ENCODE measurements at places on chromosomes 5 and 9.
A peak's percentile ranks its signal among the peaks of the same experiment; 100 is the strongest.

DNA sequence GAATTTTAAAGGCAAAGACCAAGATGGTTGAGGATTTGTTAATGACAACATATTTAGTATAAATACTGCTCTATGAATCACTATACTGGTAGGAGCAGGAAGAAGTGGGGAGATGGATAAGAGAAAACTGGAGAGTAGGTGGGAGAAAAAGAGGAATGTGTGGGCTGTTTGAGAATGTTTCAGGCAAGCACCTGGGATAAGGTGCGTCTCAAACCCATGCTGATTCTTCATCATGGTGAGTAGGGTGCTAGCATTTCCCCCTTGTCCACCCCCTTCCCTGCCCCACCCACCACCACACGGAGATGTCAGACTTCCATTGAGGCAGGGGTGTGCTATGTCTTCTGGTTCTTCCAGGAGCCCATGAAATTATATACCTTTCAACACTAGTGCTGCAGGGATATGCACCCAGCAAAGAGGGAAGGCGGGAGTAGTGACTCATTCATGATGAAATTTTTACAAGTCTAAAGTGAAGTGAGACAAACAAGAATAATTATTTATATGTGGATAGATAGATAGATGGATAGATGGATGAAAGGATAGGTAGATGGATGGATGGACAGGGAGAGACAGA is 54.3 kb downstream of the MTX3 start:
- DNase-seq, result peak; percentile 11

GRCh38 chr9:136609838-136610311 is 52.8 kb upstream of the EGFL7 start:
- no peak for DNase-seq

DNA sequence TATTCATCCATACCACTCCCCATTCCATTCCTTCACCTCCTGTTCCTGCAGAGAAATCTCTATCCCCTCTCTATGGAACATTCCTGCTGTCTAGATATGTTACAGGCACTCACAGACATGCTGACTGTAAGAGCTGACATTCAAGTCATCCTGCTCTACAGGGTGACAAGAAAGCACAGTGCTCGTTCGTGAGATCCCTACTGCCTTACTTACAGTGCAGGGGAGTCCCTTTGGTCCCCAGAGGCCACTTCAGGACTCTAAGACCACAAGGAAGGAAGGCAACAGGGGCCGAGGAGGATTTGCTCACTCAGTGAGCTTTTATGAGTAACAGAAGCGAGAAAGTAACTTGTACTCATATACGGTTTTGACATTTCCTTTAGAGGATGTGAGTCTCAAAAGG is 110.5 kb downstream of the GAS1 start:
- no peak for DNase-seq

- DNase-seq, result peak; percentile 43
These were observed 11.2 kb upstream of the CXXC5 start for GRCh38 chr5:139636975-139637408.

DNA sequence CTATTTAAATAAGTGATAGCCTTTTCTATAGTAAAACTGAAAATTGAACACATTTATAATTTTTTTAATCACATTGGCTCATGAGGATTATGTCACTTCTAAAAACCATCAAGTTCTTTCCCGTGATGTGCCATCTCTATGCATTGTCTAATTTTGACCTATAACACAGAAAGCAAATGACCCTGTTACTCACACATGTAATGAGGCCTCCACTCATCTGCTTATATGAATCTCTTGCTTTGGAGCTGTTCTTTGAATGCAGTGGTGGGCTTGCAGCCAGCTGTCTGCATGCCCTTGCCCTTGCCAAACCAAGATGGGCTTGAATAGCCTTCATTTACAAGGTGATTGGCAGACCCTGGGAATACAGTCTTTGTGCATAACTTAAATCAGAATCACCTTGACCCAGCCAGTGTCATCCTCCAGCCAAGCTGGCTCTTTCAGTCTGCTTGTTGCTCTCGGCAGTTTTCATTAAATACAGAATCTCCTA is 163.2 kb downstream of the TRIO start:
- no peak for DNase-seq

- no peak for DNase-seq
These were observed 77.4 kb downstream of the NR2F1-AS1 start for GRCh38 chr5:93503598-93504067.

- DNase-seq, result no peak
These were observed 193.4 kb downstream of the EDIL3 start for GRCh38 chr5:84191281-84191680.

DNA sequence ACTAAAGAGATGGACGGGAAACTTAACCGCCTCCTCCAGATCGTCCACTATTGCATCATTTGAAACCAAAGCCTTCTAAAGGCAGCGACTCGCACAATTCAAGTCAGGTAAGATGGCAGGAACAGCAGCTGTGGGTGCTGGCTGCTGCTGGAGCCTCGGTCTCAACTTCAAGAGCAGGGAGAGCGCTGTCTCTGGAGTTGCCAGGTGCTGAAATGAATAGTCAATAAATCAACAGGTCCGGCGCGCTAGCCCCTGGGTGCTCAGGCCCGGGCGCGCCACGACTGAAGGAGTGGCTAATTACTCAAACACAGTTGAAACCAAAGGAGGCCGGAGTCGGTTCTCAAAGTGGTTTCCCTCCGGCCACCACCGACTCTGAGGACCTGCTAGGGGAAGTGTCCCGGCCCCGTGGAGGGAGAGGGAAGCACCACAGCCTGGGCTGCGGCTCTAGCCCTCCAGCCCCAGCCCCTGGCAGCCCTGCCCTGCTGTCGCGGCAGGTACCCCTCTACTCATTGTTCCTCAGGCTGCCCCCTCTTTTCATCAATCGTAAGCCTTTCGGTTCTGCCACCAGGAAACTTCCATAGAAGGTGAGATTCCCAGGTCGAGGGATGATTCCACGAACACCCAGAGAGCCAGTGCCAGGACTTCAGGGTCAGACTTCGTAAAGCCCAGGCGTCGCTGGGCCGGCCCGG is 804 bp downstream of the TTC39B start:
- peak; percentile 39 for DNase-seq

DNA sequence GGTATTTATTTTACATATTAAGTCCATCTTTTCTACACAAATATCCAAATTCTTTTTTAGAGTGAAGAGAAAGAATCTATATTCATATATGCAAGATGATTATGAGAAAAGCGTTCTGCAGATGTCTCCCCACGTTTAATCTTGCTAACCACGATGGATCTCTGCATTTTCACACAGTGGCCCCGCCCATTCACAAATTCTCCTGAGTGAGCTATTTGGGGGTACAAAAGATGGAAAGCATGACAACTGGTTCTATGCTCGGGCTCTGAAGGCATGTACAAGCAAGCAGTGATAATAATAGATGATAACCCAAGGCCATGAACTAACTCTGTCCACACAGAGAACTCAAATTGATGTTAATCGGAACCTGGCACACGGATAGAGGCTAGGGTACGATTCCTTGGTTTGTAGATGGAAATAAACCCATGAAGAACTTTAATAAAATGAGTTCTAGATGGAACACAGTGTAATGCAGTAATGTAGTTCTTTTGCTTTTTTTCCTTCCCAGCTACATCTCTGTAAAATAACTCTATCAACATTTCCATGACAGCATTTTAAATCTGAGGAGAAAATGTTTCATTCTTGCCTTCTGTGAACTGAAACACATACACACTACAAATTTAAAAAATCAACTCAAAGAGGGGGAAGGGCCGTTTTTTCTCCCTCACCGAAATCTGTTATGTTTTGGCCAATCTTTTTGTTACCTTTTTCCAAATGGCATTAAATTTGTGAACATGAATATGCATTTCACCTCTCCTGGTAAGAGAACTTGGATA is 851.7 kb upstream of the DMAC1 start:
- DNase-seq, result no peak

Measured in MV-4-11 (cell line).